Activated CD4-positive, alpha-beta memory T cell treated with anti-CD3 and anti-CD28 coated beads, Interleukin-2, amount 10 ng/mL, durations not matched to agents 7 days and 5 days (primary cell): ENCODE measurements at places on chromosomes 1 and 21.

- peak; percentile 55 for DNase-seq
These were observed 39.0 kb upstream of the PDE9A start for GRCh38 chr21:42614396-42614795.

- peak; percentile 41 for DNase-seq
These were observed 10.6 kb upstream of the SPSB1 start for GRCh38 chr1:9281908-9282695.

GRCh38 chr1:9717193-9718005 is 65.9 kb downstream of the PIK3CD start:
- DNase-seq: peak; percentile 96

GRCh38 chr1:245599371-245600174 is 444.8 kb downstream of the KIF26B start:
- no peak for DNase-seq

- DNase-seq: no peak
These were observed 13.5 kb downstream of the COL6A1 start for GRCh38 chr21:45994759-45995685.

DNA sequence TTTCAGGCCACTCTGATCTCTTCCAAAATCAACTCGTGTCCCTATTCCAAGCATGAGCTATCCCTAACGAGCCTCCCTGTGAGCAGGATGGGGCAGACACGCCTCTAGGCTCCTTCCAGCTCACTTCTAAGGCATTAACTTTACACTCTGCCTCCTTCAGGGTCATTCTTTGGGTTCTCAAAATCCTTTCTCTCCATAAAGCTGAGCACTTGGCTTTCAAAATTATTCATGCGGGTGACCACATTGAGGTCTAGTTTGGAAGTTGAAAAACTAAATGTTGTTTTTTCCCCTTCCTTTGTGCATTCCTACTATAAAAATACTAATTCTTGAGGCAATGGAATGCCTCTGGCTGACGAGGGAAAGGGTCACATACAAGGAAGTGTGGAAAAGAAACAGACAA is 33.5 kb upstream of the BMP8B start:
- DNase-seq: no peak

DNA sequence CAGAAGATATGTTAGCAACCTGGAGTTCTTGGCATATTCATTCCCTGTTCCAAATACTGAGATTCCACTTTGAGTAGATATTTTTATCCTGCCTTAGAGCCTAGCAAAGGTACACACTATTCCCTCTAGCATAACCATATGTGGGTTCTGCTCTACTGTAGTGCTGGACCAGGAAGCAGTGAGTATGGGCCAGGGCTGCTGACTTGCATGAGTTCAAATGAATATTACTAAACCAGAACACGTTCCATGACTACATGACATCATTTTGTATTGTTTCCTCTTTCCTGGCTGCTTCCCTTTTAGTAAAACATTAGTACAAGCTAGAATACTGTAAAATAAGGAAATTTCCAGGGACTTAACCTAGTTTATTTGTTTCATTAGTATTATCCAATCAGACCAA is 41.1 kb downstream of the TNFSF18 start:
- DNase-seq: no peak

- DNase-seq: no peak
These were observed 14.0 kb downstream of the PRDM15 start for GRCh38 chr21:41865002-41865777.

DNA sequence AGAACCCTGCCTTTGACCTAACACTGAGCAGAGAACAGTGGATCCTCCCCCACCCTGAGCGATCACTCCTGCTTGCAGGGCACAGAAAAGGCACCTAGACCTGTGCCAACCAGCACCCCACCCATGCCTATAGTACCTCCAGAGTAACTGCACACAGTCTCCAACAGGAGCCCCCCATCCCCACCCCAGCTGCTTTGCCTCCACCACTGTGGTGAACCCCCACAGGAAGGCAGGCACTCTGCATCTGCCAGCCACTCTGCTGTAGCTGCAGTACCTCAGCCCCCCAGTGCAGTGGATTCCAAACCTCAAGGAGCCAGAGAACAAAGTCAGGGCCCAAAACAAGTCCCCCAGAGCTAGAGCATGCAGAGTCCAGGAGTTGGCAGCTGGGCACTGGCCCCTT is 10.7 kb downstream of the SPATC1L start:
- no peak for DNase-seq

GRCh38 chr1:202812176-202813026 is 1.6 kb downstream of the PCAT6 start:
- DNase-seq: no peak

- no peak for DNase-seq
These were observed 23.5 kb downstream of the ADARB1 start for GRCh38 chr21:45097827-45098387.

GRCh38 chr1:183267646-183268431 is 81.8 kb downstream of the LAMC2 start:
- DNase-seq: no peak

- DNase-seq: no peak
These were observed 6.4 kb upstream of the WDR47 start for GRCh38 chr1:109048335-109048734.

DNA sequence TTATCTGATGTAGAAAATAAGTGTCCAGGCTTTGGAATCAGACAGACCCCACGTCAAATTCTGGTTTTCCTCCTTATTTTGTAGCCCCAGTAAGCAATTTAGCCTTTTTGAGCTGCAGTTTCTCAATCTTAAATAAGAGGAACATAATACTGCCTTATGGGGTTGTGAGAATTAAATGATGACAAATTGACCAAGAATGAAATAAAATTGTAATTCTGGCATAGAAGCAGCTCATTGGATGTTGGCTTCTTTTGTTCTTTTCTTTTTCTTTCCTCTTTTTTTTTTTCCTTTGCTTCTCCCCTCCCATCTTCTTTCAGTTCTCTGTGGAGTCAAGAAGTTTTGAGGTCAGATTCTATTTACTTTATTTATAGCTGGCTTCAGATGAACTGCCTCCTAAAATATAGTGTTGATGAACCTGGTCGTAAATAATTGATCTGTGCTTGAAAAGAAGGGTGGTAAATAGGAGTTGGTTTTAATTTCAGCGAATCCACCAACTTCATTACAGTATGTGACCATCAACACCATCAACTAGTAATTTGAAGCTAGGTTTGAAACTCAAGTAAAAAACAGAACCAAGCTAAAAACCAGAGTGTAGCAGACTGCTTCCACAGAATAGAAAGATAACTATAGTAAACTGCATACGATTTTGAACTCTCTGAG is 81.1 kb downstream of the CACHD1 start:
- DNase-seq: no peak

- DNase-seq: no peak
These were observed 7.3 kb downstream of the GLMN start for GRCh38 chr1:92291372-92291999.

DNA sequence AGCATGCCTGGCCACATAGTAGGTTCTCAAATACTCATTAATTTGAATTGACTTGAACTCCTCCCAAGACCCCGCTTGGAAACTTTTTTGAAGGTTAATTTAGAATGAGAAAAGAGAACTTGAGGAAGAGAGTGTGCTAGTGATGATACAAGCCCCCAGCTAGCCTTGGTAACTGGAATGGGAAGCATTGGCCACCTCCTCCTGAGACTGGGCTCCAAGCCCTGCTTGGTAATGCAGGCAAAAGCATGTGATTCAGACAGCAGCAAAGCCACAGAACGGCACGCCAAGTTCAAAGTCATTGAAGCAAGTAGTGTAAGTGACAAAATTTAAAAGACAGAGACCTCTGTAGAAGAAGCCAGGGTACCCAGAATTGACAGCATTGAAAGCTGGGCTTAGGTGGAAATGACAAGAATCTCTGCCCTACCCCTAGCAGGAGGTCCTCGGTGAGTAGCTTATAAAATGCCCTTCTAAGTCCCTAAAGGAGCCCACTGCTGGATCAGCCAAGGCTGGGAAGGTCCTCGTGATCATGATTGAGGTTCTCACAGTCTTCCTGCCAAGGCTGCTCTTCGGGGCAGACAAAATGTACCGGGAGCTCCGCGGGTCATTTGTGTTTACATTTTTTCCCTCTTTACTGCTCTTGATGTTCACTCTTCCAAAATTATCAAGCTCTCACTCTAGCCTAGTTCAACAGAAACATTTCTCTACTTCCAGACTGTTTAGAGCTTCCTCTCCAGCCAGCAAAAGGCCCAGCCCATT is 99.4 kb downstream of the TSEN15 start:
- no peak for DNase-seq

DNA sequence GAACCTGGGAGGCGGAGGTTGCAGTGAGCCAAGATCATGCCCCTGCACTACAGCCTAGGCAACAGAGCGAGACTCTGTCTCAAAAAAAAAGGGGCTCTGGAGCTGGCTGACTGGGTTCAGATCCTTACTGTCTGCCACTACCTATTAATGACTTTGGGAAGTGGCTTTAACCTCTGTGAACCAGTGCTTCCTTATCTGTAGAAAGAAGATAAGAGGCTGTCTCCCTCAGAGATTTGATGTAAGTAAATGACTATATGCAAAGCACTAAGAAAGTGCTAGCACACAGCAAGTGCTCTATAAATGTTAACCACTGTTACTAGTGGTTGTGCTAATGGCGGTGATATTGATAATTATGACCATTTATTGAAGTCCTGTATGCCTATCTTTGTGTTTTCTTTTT is 94.6 kb downstream of the VPS13D start:
- DNase-seq: no peak

GRCh38 chr1:66282343-66282852 is 251.6 kb upstream of the SGIP1 start:
- peak; percentile 66 for DNase-seq

DNA sequence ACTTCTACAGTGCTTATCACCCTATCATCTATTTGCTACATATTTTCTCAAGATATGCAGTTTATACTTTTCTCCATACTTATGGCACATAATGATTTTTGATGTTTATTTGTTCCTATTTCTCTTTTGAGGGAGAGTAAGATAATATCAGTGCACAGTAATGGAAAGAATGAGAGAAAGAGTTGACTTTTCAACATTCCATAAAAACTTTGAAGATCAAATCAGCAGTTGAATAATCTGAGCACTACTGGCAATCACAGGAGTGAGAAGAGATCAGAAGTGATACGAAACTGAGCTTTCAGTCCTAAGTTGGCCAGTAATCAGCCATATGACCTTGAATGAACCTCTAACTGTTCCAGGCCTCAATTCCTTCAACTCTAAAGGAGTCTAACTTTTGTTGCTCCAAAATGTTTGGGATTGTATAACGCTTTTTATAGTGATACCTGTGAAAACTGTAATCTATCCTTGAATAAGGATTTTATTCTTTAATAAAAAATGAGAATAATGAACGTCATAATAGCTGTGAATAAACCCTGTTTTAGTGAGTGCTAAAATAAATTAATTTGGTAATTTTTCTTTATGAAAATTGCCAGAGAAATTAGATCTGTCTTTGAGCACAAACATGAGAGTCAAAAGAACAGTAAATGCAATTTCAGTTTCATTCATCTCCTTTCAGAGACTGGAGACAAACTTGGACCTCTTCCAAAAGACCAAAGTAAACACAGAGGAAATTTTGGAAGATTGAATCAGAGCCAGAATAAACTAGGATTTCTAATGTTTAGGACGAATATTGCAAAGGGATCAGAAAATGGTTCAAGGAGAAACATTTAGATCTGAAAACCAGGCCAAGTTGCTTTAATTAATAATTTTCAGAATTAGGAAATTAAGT is 309.9 kb downstream of the ADGRL2 start:
- no peak for DNase-seq

DNA sequence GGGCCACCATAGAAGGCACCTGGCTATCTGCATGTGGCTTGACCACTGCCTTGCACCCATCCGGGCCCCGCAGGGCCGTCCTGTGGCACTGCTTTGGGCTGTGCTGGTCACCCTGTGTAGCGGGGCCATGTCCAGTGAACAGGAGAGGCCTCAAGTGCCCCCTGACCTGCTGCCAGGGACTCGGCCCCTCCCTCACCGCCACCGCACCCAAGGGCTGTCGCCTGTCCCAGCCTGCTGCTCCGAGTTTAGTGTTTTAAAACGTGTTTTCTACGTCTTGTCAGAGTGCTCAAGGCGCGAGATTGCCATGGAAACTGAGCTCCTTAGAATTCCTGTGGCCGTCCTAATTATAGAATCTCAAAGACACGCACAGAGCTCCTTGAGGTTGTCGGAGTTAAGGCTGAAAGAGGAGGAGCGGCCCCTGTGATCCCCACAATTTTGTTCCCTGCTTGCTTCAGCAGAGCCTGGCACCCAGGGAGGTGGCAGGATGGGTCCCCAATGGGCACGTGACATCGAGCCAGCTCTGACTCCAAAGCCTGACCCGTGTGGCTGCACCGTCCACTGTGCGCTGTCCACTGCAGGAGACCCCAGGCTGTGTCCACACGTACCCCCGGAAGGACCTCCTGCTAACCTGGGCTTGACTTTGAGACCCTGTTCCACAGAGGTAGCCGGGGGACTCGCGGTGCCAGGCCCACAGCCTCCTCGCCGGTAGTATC is 66.2 kb downstream of the FAAP20 start:
- DNase-seq: no peak

DNA sequence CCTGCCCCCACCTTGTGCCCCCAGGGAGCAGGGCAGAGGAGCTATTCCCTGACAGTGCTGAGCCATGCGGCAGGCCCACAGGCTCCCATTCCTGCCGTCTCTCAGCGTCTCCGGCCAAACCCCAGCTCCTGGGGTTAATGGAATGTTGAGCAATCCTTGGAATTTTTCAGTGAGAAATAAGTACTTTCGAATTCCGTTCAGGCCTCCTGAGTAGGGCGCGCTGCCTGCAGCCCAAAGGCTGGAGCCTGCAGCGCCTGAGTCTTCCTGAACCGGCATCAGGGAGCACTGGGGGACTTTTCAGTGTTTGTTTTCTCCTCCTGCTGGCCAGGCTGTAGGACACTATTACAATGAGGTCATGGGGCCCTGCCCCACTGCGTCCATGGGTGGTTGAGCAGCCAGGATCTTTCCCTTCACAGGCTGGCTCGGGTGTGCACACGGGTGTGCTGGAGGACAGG is 33.3 kb upstream of the CSF1 start:
- no peak for DNase-seq

- no peak for DNase-seq
These were observed 1.2 kb upstream of the ST3GAL3 start for GRCh38 chr1:43705982-43706597.

DNA sequence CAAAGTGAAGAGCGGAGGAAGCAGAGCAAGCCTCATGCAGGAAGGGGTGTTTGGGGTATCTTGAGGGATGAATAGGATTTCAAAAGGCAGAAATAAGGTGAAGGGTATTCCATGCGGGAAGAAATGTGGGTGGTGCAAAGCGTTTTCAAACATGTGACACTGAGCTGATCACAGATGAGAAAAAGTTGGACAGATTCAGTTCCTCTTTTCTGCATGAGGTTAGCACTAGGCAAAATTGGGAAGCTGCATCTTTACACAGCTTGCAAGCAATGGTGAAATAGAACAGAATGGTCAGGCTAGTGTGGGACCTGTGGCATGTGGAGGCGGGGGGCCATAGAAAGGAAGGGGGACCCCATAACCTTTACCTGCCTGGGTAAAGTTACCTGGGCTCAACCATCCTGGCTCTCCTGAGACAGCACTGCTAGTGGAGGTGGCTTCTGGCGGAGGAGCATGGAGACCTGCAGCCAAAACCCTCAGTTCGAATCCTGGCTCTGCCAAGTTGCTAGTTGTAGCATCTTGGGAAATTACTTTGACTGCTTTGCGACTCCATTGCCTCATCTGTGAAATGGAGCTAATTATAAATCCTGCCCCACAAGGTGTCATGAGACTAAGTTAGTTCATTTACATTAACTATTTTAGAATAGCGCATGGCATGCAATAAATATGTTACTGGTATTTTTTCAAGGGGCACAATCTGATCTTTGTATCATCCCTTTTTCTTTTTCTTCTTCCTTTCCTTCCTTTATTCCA is 16.4 kb downstream of the KCNA10 start:
- DNase-seq: no peak
